GM06990 (cell line): ENCODE measurements at places on chromosomes 11 and 22.
A peak's percentile ranks its signal among the peaks of the same experiment; 100 is the strongest.

- no peak for DNase-seq
Observed at GRCh38 chr11:1603629-1604028, 4.6 kb downstream of the KRTAP5-3 start.

DNA sequence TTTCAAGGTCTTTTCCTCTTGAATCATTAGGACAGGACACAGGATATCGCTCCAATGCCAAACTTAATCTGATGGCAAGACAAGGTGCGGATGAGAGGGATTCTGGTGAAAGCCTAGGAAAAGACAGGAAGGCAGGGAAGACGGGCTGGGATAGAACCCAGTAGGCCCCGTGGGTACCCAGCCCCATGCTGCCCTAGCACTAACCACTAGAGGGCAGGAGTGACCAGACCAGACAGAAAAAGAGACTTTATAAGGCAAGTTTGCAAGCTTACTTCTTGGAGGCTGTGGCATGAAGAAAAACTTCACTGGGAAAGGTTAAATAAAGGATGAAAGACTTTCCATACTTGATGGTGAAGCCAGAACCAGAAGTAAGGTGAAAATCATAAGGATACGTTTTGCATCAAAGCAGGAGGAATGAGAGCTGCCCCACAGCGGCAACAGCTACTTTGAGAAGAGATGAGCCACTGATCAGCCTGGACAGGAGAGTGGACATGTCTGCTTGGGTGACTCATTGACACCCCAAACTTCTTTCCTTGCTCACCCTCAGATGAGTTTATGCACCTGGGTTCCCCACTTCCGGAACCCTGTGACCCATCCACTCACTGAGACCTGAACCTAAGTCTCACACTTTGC, 39.8 kb downstream of the SYN3 start:
- DNase-seq: peak; percentile 11

- no peak for DNase-seq
Observed at GRCh38 chr11:2912498-2912897, 16.7 kb downstream of the PHLDA2 start.

GRCh38 chr11:106014620-106015019, 7.4 kb downstream of the MSANTD4 start:
- no peak for DNase-seq

GRCh38 chr11:65591939-65592857, 3.4 kb downstream of the KCNK7 start:
- no peak for DNase-seq

DNA sequence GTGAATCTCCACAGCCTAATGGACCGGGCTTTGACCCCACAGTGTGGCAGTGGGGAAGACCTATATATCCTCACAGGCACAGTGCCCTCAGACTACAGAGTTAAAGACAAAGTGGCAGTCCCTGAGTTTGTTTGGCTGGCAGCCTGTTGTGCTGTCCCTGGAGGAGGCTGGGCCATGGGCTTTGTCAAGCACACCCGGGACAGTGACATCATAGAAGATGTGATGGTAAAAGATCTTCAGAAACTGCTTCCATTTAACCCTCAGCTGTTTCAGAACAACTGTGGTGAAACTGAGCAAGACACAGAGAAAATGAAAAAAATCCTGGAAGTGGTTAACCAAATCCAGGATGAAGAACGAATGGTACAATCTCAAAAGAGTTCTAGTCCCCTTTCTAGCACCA, 39.0 kb downstream of the ENDOD1 start:
- DNase-seq: no peak

- DNase-seq: no peak
Observed at GRCh38 chr22:23227380-23227779, 47.1 kb downstream of the BCR start.

DNA sequence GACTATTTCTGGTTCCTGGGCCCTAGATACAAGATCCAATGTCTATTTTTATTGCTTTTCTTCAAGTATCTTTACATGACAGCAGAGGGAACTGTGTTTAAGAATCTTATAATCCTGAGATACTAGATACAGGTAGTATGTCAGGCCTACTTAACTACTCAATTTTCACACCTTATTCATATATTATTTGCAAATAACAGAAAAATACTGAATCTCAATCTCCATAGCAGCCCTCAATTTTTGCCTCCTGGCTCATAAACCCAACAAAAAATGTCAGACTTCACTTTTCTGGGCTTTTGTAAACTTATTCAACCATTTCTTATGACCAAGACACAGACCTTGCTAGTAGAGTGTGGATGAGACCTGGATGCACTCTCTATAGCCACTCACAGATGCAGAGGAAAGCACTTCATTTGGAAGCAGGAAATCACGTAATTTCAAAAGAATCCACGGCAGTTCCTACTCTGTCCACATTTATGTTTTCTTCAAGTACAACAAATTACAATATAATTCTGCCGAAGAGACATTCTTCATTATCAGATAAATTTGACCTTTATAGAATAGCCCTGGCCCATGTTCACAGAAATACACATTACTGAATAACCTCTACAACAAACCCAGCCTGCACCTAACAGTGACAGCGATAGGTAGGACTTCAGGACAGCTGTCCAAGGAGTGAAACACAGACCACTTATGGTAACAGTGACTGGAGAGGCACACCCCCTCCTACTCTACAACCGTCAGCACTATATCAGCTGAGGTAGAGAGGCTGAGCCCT, 62.0 kb upstream of the YPEL1 start:
- DNase-seq: no peak

- no peak for DNase-seq
Observed at GRCh38 chr11:40235841-40236240, 1223.6 kb downstream of the LRRC4C start.

GRCh38 chr11:113121746-113122145, 160.5 kb downstream of the NCAM1 start:
- DNase-seq: no peak

GRCh38 chr11:74020539-74020938, 11.7 kb upstream of the UCP3 start:
- DNase-seq: no peak

DNA sequence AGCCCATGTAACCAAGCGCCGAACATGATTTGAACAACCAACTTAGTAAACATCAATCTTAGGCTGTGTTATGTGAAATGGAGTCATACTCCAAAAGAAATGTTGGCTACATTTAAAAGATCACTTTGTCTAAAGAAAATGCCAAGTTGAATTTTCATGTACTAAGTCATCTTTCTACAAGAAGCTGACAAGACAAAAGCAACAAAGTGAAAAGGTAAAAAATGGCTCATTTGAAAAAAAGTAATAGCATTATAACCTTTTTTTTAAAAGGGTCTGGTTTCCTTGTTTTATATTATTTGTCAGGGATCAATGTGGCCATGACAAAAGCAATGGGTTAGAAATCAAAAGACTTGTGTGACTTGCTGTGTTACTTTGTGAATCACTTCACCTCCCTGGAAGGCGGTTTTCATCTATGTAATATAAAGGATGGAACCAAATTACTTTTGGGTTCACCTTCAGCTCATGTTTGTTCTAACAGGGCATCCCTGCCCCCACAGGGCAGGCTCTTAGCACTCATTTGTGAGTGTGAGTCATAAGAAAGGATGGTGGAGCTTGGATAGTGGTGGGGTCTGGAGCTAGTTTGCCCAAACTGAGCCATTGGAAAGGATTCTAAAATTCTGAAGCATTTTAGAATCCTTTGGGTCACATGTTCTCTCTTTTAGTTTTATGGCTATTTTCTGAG, 131.9 kb upstream of the MTMR2 start:
- no peak for DNase-seq

- DNase-seq: no peak
Observed at GRCh38 chr11:83813296-83813695, 527.1 kb upstream of the CCDC90B start.

DNA sequence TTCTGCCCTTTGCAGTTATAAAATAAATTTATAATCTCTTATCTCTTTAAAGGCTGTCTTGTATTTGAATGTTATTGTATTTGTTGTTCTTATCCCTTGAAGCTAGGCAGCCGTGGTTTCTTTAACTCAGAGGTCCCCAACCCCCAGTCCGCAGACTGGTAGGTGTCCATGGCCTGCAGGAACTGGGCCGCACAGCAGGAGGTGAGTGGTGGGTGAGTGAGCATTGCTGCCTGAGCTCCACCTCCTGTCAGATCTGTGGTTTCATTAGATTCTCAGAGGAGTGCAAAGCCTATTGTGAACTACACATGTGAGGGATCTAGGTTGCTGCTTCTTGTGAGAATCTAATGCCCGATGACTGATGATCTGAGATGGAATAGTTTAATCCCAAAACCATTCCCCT, 380.0 kb upstream of the CCDC90B start:
- no peak for DNase-seq

DNA sequence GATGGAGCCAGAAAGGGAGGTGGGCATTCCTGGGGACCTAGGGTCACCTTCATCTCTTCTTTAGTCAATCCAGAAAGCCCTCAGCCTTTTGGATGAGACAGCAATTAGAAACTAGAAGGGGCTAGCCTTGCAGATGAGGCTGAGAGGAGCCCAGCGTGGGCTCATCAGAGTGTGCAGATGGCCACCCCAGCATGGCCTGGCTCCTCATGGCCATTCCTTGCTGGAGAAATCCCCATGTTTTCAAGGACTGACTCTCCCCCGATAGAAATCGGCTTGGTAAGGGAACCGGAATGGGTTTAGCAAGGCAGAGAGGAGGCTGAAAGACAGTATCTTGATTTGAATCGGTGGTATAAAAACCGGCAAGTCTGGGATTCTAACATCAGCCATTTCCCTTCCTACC, 274.6 kb downstream of the BUD13 start:
- no peak for DNase-seq

GRCh38 chr11:97460091-97460490, 1070.3 kb downstream of the JRKL start:
- no peak for DNase-seq

DNA sequence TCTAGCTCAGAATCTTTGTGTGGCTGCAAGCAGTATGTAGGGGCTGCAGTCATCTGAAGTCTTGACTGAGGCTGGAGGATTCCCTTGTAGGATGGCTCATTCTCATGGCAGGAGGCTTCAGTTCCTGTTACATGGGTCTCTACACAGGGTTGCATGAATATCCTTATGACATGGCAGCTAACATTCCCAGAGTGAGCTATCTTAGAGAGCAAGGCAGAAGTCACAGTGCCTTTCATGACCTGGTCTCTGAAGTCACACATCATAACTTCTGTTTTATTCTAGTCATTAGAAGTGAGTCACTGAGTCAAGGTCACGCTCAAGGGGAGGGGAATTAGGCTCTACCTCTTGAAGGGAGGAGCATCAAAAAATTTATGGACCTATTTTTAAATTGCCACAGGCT, 10.3 kb upstream of the SPON1 start:
- no peak for DNase-seq

DNA sequence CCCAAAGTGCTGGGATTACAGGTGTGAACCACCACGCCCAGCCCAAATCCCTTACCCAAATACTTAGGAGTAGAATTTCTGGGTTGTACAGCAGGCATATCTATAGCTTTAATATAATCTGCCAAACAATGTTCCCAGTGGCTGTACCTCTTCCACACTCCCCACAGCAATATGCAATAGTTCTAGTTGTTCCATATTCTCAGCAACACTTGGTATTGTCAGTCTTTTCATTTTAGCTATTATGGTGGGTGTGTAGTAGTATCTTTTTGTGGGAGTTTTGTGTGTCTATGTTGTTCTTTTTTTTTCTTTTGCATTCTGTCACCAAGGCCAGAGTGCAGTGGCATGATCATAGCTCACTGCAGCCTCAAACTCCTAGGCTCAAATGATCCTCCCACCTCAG, 18.8 kb downstream of the SCGB1A1 start:
- no peak for DNase-seq

- peak; percentile 83 for DNase-seq
Observed at GRCh38 chr11:65637794-65638419, at the start of gene SIPA1. SIPA1 (plus strand) TSS chr11:65638101; CDS start chr11:65640922, 2,821 bp downstream.

- DNase-seq: peak; percentile 69
Observed at GRCh38 chr22:28799606-28800307, 612 bp downstream of the XBP1 start.

- no peak for DNase-seq
Observed at GRCh38 chr22:30310881-30311771, 15.6 kb downstream of the TBC1D10A start.

- DNase-seq: no peak
Observed at GRCh38 chr11:27735281-27735680, 35.0 kb upstream of the BDNF start.

DNA sequence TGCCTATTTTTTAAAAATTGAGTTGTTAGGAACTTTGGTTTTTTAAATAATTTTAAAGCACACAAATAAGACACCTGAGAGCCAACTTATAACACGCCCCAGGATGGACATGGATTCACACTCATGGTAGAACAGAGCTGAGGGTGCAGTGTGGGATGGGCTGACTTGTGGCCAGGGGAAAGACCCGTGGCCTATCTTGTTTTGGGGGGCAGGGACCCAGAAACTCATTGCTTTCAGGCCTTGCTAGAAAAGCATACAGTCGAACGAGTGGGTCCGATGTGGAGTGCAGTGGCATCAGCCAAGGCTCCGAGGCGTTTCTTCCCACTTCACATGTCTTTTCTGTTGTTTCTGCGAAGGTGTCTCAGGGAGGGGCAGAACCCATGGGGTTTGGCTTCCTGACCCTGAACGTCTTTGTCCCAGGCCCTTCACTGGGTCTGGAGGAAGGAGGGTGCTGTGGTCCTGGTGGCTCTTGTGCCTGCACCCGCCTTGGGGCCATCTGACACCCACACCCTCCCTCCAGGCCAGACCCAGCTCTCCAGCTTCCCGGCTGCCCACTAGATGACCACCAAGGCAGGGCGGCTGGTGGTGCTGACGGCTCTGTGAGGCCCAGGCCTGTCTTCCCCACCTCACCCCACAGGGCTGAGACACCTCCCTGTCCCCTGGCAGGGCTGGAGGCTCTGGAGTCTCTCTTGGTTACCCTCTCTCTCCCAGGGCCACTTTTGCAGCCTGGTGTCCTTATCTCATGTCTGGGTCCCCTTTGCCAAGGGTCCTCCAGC, 120.8 kb downstream of the KCNQ1 start:
- no peak for DNase-seq

GRCh38 chr11:29448246-29448877, 568.5 kb downstream of the KCNA4 start:
- DNase-seq: no peak

- DNase-seq: no peak
Observed at GRCh38 chr11:116467823-116468222, 305.0 kb downstream of the BUD13 start.

DNA sequence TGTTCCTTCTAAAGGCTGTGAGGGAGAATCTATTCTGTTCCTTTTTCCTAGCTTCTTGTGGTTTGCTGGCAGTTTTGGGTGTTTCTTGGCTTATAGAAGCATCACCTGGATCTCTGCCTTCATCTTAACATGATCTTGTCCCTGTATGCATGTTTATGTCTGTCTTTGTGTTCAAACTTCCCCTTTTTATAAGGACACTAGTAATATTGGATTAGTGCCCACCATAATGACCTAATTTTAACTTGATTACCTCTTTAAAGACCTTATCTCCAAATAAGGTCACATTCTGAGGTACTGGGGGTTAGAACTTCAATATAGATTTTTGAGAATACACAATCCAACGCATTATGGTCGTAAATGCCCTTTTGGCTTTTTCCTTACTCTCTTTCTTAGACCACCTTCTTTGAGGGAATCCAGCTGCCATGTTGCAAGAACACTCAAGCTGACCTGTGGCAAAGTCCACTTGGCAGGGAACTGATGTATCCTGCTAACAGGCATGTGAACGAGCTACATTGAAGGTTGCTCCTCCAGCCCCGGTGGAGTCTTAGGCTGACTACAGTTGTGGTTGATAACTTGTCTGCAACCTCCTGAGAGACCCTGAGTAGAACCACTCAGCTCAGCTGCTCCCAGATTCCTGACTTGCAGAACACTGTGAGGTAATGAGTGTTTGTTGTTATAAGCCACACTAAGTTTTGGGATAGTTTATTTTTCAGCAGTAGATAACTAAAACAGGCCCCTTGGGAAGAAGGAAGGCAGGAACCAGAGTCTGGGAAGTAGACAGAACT, 127.1 kb upstream of the OR9Q1 start:
- no peak for DNase-seq
